ENCODE measurements at places on chromosomes 1 and 21. TPM values are rescaled to one million over a fixed set of nuclear protein-coding genes. Genes with fewer than 3 reads are reported as not detected.

Gene TTC4
- 22.0 TPM for total RNA-seq

Gene PLXNA2
- total RNA-seq, result 91.6 TPM

Gene CYP4Z1
- total RNA-seq, result not detected

DNA sequence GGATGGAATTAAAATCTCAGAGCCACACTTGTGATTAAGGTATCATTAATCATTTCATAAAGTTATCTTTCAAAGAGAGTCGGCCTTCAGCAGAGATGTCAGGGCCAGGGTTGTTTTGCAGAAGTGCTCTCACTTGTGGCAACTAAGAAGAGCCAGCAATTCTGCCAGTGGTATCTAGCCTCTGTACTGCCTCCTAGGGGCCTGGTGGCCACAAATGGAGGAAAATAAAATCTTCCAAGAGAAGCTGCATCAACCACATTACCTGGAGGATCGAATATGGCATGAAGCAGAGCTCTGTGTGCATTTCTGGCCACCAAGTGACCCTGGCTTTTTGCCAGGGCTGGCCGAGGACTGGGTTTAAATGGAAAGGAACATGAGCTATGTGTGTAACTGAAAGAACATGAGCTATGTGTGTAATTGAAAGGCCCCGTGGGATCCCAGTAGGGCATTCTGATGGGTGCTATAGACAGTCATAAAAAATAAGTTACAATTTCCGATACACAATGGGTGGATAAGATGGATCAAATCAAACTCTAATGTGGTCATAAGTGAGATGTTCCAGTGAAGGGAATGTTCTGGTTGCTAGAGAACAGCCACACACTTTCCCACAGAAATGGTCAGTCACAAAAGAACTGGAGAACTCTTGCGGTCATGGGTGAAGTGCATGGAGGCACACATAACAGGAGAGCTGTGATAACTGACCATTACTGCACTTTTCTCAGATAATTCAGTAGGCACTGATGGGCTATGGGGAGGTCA is 335.8 kb downstream of the CAMTA1 start:
- no peak for DNase-seq

DNA sequence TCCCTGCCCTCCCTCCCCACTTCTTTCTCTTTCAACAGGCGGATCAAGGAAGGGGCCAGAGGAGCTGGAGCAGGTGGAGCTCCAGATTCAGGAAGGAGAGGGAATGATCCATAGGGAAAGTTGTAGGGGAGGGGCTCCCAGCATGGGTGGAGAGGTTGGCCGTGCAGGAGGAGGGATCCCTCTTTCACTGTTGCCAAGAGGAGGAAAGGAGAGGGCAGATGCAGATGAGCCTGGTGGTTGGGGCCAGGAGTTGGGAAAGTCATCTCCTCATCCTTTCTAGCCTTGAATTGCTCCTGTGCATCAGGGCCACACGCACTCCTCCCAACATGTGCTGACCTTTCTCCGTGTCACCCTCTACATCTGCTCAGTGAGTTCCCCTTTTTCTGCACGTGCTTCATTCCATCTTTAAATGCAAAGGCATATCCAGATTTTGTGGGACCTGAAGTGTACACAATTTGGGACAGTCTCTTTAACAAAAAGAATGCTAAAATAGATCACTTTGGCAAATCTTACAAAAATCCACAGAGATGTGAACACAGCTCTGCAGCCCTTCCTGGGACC is 32.4 kb downstream of the ZBTB18 start:
- no peak for DNase-seq

DNA sequence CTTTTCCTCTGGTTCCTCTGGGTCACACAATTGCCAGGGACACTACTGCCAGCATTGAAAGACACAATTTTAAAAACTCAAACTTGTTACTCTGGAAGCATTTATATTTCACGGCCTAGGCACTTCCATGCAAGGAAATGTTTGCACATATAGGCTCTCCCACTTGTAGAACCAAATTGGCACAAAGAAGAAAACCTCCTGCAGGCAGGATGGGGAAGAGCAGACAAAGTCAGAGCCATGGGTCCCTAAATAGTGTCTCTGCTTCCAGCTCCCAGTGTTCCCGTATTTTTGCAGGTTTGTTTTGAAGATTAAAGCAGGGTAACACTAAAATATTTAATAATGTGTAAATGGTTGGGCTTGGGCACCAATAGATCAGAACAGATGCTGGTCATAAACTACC is 19.0 kb upstream of the ADGRL2 start:
- no peak for DNase-seq
